ENCODE measurements at places on chromosomes 1 and 21.

DNA sequence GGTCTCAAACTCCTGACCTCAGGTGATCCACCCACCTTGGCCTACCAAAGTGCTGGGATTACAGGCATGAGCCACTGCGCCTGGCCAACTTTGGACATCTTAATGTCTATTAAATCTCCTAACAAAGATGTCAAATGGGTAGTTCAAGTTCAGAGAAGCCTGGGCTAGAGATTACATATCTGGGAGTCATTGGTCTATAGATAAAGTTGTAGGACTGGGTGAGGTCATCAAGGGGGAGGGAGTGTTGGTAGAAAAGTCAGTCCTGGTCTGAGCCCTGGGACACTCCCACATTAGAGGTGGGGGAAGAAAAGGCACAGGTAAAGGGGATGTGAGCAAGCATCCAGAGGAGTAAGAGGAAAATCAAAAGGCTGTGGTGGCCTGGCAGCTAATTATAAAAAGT is 6.6 kb downstream of the UBIAD1 start:
- DNase-seq, result no peak

- DNase-seq, result no peak
Observed at GRCh38 chr1:57623039-57623790, 199.4 kb upstream of the DAB1 start.

DNA sequence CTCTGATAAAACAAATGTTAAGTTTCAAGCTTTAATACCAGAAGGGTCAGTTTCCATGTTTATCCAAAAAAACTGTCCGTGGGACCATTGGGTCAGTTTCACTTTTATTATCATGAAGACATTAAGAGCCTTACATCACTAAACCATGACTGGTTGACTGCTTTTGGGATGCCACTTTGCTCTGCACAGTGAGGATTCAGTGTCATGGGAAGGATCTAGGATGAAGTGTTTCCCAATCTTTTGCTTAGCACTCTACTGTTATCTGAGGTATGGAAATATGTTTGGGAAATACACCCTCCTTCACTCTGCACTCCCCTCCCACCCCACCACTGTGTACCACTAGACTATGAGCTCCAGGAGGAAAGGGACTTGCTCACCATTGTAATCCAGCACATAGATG is 16.3 kb downstream of the RPS6KC1 start:
- DNase-seq, result no peak

GRCh38 chr1:198445872-198446271 is 94.6 kb downstream of the ATP6V1G3 start:
- no peak for DNase-seq

- DNase-seq, result peak; percentile 11
Observed at GRCh38 chr1:79497193-79497773, 490.8 kb upstream of the ADGRL4 start.

- DNase-seq, result no peak
Observed at GRCh38 chr1:112040891-112041740, 51.6 kb upstream of the KCND3 start.

DNA sequence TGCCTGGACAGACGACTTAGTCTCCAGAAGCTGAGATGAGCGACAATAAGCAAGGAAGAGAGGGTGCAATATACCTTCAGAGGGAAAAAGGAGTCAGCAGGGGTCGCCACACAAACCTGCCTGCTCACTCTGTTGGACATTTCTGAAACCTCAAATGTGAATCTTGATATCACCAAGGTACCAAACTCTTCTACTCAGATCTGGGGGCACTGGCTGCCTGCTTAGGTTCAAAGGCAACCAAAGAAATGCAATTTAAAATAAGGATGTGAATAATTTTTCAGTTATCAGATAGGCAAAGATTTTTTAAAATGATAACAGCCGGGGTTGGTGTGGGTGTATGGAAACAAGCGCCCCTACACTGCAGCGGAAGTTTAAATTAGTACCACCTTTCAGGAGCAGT is 164.2 kb downstream of the HIVEP3 start:
- no peak for DNase-seq

DNA sequence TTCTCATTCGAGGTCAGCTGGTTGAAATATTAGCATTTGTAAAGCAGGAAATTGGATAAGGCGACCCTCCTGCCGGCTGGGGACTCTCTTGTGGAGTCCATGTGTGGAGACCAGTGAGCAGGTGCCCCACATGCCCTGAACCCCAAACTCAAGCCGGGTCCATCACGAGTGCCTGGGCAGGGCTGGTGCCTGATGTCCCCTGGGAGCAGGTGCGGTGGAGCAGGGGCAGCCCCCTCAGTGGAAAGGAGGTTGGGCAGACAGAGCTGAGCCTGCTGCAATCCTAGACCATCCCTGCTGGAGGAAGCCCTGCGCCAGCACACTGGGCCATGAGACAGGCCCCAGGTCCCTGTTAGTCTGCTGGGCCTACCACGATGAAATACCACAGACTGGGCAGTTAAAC is 395.6 kb downstream of the NPHP4 start:
- no peak for DNase-seq

Measured in SHP77 treated with DMSO at 0.1 percent for 48 hours (cell line).